NCI-H2029 treated with DMSO at 0.1 percent for 48 hours (cell line): ENCODE measurements at places on chromosomes 7 and 10.

DNA sequence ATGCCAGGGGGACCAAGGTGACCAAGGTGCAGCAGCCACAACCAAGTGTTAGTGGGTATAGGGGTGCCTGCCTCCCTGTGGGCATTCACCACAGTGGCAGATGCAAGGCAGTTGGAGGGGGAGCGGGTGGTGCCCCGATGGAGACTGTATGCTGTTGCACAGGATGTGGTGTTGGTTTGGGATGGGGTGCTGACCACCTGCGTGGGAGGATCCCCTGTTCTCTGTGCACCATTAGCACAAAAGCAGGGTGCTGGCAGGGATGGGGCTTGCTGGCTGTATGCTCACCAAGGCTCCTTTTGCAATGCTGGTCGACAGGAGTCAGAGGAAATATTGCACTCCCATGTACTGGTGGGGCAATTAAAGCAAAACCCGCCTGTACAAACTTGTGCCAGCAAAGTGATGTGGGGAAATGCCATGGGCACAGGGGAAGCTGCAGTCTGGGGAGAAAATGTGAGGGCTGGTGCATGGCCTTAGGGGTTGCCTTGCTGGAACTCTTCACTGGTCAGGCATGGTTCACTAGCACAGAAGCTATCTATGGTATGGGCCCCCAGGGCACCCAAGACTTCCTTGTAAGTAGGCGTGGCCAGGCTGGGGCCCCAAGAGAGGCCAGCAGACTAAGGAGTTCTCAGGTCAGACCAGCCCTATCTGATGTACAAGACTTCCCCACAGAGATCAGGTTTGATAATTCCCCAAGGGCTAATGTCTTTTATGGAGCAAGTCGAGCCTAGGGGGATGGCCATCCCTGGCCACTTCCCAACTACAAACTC lies 51.9 kb upstream of the GNAT3 start:
- no peak for DNase-seq

GRCh38 chr10:84660450-84661159 lies 332.2 kb downstream of the CCSER2 start:
- DNase-seq = no peak

GRCh38 chr7:139033346-139034114 lies 2.3 kb downstream of the ZC3HAV1L start:
- no peak for DNase-seq

GRCh38 chr7:39515534-39516228 lies 50.5 kb upstream of the YAE1 start:
- DNase-seq = no peak

DNA sequence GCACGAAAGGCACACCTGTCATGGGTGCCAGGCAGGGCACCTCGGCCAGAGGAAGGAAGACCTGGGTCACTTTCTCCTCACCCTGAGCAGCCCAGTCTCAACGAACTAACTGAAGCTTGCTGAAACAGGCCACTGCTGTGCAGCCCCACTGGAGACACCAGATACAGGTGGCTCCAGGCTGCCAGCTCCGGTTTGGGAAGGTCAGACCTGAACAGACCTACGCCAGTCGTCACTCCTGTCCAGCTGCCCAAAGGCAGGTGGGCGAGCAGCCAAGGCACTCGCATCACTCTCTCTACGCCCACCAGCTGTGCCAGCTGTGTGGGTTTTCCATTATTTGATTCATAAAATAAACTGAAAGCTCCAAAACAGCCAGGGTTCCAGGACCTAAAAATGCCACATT lies 256.1 kb downstream of the ZMYND11 start:
- peak; percentile 57 for DNase-seq

DNA sequence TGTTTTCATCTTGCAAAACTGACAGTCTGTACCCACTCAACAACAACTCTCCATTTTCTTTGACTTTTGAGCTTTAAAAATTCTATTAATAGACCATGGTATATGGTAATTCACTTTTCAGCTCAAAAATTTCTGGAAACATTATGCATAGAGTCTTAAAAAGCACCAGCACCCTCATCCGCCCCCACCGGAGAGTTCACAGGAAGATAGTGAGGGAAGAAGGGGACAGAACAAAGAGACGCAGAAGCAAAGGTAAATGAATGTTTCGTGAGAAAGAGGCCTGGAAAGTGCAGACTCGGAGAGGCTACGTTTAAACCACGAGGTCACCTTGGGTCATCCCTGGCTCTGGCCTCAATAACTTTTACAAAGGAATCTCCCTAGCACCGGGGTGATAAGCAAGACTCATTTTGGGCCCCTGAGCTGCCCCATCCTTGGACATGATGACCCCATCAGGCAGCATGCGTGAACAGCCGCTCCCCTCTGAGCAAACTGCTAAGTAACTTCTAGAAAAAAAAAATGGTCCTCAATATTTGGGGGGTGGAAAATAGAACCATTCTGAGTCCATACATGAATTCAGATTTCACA lies 96.3 kb downstream of the CPXM2 start:
- DNase-seq = no peak

- no peak for DNase-seq
Observed at GRCh38 chr10:30092151-30092790, 32.9 kb upstream of the JCAD start.

DNA sequence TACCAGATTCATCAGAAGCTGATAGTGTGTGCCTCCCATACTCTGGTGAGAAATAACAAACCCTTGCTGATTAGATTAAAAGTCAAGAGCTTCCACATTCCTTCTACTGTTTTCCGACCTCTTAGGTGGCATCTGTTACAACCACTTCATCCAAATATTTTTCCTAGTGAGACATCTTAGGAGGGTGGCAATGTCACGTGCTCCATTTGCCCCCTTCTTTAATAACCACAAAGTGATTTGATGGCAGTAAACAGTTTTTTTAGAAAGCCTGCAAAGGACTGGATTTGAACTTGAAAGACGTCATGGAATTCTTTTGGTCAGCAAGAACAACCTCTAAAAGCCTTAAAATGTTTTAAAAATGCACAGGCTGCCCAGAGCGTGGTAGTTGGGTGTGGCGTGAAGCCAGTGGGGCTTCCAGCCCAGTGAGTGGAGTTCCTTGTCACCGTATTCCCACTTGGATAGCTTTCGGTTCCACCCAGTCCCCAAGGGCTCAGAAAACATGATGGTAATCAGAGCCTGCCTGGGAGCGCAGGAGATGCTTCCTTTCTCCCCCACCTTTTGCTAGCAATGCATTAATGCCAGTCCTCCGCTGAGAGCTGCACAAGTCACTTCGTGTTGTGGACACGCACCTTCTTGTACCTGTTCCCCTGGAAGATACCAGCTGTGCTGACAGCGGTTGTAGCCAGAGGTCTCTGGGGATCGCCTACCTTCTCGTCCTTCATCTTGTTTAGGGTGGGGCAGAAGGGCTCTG lies 256.4 kb downstream of the KIAA1217 start:
- DNase-seq = peak; percentile 15

DNA sequence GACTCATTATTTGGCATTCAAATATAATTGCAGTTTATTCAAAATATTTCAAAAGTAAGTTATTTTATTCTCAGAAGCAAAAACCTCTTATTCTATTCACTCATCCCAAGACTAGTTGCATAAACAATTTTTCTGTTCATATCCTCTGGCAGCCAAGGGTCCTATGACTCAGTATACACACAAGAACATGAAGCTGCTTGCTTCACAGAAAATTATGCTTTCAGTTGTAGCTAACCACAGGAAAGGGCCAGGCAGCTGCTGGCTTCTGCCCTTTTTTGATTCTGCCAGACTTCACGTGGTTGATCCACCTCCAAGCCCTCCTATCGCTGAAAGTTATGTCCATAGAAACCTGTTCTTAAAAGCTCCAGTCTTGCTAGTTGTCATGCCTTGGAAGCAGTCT lies 108.8 kb downstream of the ABCA13 start:
- DNase-seq = no peak

- no peak for DNase-seq
Observed at GRCh38 chr7:69775231-69775771, 177.0 kb downstream of the AUTS2 start.

GRCh38 chr10:129045599-129045998 lies 421.4 kb upstream of the MGMT start:
- no peak for DNase-seq

DNA sequence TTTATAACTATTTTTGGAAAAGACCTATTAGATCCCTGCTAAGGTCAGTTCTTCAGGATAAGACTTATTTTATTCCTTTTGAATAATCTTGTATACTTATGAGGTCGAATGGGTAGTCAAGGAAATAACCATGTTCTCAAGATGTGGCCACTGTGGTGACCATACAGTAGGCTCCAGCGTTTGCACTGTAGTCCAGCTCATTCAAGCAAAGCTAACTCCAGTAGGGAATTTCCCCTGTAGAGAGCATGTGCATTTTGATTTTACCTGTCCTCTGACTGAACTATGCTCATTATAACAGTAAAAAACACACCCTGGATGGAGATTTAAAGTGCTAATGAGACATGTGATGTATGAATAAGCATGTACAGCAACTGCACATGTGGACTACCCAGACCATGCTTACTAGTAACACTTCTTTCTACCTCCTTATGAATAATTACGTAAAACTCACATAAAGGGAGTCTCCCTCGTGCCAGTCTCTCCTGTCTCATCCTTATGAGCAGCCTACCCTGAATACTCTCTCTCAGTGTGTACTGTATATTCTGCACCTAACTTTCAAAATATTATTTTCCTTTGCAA lies 32.4 kb upstream of the SEMA3E start:
- no peak for DNase-seq

- no peak for DNase-seq
Observed at GRCh38 chr7:66082083-66082482, 6.5 kb downstream of the ASL start.

GRCh38 chr7:1459920-1460820 lies 900 bp upstream of the MICALL2 start:
- DNase-seq = no peak

GRCh38 chr10:110170142-110170971 lies 37.0 kb upstream of the MXI1 start:
- no peak for DNase-seq

DNA sequence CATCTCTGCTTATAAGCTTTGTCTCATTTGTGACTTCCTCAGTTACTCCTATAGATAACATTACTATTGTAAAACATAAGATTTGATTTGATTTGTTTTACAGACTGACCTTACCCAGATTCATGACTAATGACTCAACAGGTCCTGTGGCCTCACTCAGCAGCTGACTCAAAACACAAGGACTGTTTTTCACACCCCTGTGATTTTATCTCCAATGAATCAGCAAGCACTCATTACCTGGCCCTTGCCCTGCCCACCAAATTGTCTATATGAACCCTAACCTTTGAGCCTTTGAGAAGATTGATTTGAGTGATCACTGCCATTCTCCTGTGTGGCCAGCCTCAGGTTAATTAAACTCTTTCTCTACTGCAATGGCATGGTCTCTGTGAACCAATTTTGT lies 1064.6 kb upstream of the LRRTM3 start:
- DNase-seq = no peak

- DNase-seq = no peak
Observed at GRCh38 chr7:20146451-20146850, 70.7 kb downstream of the MACC1 start.

DNA sequence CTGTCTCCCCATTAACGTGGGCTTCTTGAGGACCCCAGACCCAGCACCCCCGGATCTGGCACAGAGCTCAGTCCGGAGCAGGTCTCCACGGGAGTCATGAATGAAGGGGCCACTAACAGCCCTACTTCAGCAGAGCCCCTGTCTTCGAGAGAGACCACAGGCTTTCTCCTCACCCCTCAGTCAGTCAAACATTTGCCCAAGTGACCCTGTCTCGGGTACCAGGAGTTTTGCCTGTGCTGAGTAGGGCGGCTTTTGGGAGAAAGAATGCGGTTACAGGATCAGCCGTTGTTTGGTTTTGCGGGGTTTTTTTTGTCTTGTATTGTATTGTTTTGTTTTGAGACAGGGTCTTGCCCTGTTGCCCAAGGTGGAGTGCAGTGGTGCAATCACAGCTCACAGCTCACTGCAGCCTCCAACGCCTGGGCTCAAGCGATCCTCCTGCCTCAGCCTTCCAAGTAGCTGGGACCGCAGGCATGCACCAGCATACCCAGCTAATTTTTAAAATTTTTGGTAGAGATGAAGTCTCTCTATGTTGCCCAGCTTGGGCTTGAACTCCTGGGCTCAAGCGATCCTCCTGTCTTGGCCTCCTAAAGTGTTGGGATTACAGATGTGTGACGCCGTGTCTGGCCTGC lies 16.5 kb downstream of the ADAP1 start:
- DNase-seq = no peak

- DNase-seq = no peak
Observed at GRCh38 chr7:50653126-50653864, 88.1 kb upstream of the DDC start.

GRCh38 chr10:4407783-4408182 lies 418.2 kb upstream of the AKR1E2 start:
- DNase-seq = no peak

GRCh38 chr7:111096997-111097396 lies 6.1 kb downstream of the LRRN3 start:
- no peak for DNase-seq
